Right renal pelvis (tissue), 4 donors: ENCODE measurements at places on chromosomes 5 and 9.

DNA sequence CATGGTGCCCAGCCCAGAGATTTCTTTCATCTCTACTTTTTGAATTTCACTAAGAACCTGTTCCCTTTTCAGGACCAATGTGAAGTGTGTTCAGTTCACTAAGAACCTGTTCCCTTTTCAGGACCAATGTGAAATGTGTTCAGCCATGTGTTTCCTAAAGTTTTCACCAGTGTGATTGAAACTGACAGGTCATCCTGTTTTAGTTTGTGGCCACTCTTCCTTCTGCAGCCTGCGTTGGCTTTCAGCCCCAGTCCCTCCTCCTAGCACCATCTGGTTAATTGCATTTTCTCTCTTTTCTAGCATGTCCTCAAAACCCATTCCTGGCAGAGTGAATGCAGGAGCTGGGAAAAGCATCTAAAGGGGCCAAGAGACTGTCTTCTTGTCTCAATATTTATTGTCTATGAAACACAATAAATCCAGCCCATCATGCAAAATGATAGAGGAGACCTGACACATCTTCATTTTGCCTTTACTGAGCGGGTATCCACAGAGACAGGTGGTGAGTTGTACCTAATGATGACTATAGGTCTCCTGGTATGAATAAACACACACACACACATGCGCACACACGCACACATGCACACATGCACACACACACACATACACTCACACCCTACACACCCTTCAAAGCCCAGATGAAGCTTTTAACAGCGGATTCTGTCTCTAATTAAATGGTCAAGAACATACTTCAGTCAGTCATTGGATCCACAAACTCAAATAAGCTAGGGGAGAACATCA lies 6.1 kb upstream of the PANK3 start:
- DNase-seq = no peak

GRCh38 chr5:123122273-123122672 lies 33.2 kb downstream of the PRDM6 start:
- DNase-seq = no peak

DNA sequence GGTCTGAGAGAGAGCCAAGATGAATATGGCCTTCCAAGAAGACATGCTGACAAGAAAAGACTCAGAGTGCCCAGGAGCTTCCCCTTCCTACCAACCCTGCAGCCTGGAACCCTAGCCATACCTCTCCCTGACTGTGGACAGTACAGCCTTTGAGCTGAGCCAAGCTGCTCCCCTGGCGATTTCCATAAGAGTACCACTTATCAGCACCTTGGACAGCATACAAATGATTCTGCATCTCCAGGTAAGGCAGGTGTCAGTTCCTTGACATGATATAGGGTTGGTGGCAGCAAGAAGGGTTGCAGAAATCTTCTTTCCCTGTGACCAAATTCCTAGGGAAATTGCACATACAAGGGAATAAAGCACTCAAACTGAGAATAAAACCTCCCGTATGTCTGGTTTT lies 58.3 kb downstream of the MFAP3 start:
- DNase-seq = peak; percentile 22

GRCh38 chr5:121462441-121462840 lies 389.2 kb upstream of the FTMT start:
- DNase-seq = no peak

- DNase-seq = no peak
Observed at GRCh38 chr5:142197098-142197497, 88.5 kb downstream of the NDFIP1 start.
